ENCODE measurements at places on chromosomes 11 and 22. TPM values are rescaled to one million over a fixed set of nuclear protein-coding genes. Genes with fewer than 3 reads are reported as not detected.

The NOX4 gene
- 1.2 TPM for total RNA-seq

The HTR3A gene
- not detected for total RNA-seq

The PATE4 gene
- total RNA-seq, result not detected

The RTN4R gene
- 0.29 TPM for total RNA-seq

The ALDH3B1 gene
- 2.2 TPM for total RNA-seq

The LMO2 gene
- total RNA-seq, result 20.1 TPM

The DENND5A gene
- total RNA-seq, result 33.0 TPM

The TMEM86A gene
- total RNA-seq, result 1.7 TPM

The C11orf65 gene
- 0.51 TPM for total RNA-seq

The MS4A12 gene
- total RNA-seq, result not detected

The EIF3D gene
- total RNA-seq, result 316 TPM

The KLHL35 gene
- total RNA-seq, result 1.0 TPM

The SLC5A12 gene
- total RNA-seq, result not detected

The EI24 gene
- total RNA-seq, result 88.9 TPM

All from gastrocnemius medialis (tissue), 4 donors.